Peyer's patch (tissue), 4 donors: ENCODE measurements at places on chromosomes 6 and 20.

GRCh38 chr20:6530254-6530653 is 237.2 kb upstream of the BMP2 start:
- no peak for DNase-seq

GRCh38 chr6:39476151-39476550 is 153.6 kb upstream of the KCNK16 start:
- no peak for DNase-seq

DNA sequence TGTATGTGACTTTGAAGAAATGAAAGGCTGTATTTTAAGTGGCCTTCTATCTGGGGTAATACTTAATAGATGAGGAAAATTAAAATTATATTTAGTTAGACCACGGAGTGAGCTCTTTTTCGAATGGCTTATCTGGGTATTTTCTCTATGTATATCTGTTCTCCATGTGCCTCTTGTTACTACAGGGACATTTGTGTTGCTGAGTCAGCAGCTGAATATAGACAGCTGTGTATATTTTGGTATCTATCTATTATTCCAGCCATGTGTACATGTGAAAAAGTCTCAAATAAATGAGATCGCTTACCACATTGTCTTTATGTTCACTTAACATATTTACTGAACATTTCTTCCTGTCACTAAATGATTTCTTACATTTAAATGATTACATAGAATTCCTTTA is 57.2 kb downstream of the TMEM200A start:
- no peak for DNase-seq

DNA sequence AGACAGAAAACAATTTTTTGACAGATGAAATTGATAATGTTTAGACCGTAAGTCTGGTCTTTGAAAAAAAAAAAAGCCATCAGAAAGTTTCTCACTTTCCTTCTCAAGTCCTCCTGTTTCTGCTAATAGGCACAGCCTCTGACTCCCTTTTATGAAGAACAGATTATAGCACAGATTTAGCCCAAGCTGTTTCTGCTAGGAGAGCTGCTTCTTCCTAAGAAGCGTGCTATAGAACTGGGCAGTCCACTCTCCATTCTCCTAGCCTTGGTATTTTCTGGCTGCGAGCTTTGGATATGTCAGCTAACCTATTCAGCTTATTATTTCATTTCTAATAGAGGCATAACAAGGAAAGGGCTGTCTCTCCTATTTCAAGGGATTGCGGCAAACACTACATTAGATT is 112.5 kb downstream of the SGK1 start:
- DNase-seq: no peak

DNA sequence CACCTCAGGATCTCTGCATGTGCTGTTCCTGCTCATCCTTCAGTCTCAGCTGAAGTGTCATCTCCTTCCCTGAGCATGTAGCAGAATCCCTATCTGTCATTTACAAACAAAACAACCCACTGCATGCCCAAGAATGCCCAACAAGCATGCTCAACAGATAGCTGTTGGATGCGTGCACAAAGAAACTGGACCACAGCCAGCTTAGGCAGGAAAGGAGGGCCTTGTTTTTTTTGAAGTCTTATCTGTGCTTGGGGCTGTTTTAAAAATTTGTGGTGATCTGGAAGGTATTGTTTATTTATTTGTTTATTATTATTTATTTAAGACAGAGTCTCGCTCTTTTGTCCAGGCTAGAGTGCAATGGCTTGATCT is 18.5 kb upstream of the SLC16A10 start:
- no peak for DNase-seq

DNA sequence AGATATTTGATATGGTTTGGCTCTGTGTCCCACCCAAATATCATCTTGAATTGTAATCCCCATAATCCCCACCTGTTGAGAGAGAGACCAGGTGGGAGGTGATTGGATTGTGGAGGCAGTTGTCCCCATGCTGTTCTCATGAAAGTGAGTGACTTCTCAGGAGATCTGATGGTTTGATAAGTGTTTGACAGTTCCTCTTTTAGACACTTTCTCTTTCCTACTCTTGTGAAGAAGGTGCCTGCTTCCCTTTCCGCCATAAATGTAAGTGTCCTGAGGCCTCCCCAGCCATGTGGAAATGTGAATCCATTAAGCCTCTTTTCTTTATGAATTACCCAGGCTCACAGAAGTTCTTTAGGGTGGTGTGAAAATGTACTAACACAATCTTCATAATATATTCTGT is 1404.0 kb upstream of the ADGRB3 start:
- no peak for DNase-seq

- no peak for DNase-seq
These were observed 42.4 kb downstream of the SSR1 start for GRCh38 chr6:7270320-7271204.

GRCh38 chr20:63574829-63575743 is 1.0 kb upstream of the HELZ2 start:
- DNase-seq: no peak

DNA sequence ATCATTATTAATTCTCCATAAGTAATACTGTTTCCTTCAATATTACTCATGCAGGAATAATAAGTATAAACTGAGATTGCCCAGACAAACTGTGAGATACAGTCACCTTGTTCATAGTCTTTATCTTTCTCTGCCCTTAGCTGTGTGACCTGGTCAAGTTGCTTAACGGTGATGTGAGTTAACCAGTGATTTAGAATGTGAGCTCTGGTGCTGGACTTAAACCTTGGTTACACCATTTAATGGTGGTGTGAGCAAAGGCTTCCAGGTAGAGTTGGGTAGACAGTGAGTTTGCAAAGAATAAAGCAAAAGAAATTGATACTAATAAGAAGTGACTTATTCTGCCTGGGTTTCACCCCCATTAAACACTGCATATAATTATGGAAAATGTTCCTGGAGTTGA is 86.2 kb upstream of the DEFB112 start:
- DNase-seq: no peak

DNA sequence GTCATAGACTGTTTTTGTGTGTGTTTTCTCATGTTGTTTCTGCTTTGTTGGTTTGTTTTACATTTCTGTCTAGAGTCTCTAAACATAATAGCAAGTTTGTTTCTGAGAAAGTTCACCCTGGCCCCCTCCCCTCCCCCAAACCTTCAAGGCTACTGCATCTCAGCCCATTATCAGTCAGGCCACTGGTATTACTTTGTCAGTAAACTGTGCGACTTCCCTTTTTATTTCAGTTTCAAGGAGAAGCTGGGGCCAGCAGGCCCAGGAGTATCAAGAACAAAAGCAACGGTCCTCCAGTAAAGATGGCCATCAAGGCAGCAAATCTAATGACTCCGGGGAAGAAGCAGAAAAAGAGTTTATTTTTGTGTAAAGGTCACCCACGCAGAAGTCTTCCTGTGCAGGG is 32.8 kb upstream of the SCGN start:
- no peak for DNase-seq

- DNase-seq: no peak
These were observed 26.5 kb downstream of the PTPRK start for GRCh38 chr6:128493877-128494276.
